Upper lobe of left lung (tissue), 6 donors: ENCODE measurements at places on chromosomes 2 and 18. TPM values are rescaled to one million over a fixed set of nuclear protein-coding genes. Genes with fewer than 3 reads are reported as not detected.

GRCh38 chr18:75252136-75252535 is 41.5 kb downstream of the TSHZ1 start:
- peaks cover 17% of the 10 kb centered on the region for H3K4me1 ChIP-seq
- H3K36me3 ChIP-seq, result no peaks in the 10 kb centered on the region
- H3K27me3 ChIP-seq, result no peaks in the 10 kb centered on the region
- no peak overlapping the region for H3K4me3 ChIP-seq
- H3K27ac ChIP-seq, result no peak overlapping the region

DNA sequence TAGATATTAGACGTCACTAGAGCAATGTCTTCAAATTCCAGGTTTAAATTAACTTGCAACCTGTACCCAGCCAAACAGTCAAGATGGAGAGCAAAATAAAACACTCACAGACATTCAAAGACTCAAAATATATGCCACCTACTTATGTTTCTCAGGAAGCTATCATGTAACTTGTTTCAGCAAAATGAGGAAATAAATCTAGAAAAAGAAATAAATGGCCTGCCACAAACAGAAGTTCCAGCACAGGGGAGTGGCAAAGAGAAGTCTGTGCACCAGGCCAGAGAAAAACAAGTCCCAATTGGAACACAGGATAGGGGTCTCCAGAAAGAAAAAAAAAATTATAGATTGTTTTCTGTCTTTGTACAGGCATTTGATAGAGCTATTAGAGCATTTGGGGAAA is 96.7 kb downstream of the LRP2 start:
- H3K4me3 ChIP-seq, result no peak overlapping the region
- H3K27me3 ChIP-seq, result no peaks in the 10 kb centered on the region
- H3K27ac ChIP-seq, result no peak overlapping the region
- no peaks in the 10 kb centered on the region for H3K4me1 ChIP-seq
- no peaks in the 10 kb centered on the region for H3K36me3 ChIP-seq

The CAPN14 gene
- total RNA-seq, result 0.20 TPM

The ALKAL2 gene
- 15.5 TPM for total RNA-seq

The EVX2 gene
- not detected for total RNA-seq

The PRKAG3 gene
- not detected for total RNA-seq

DNA sequence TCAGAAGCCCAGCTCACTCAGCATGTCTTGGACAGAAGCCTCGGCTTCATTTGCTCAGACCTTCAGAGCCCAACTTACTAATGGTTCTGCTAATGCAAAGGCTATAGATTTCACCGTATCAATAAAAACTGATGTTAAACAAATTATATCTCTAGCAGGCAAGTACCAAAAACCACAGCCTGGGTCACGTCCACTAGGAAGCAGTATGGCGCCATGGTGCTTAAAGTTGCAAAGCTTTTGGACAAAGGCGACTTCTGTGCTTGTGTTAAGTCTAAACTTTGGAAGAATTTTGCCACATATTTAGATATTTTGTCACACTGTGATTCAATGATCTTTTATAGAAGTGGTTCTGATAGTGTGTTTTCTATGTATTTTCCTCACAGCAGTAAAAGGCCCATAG is 276.8 kb upstream of the PARD3B start:
- no peaks in the 10 kb centered on the region for H3K27me3 ChIP-seq
- no peak overlapping the region for H3K4me3 ChIP-seq
- DNase-seq, result no peak
- no peaks in the 10 kb centered on the region for H3K36me3 ChIP-seq
- no peaks in the 10 kb centered on the region for H3K4me1 ChIP-seq
- H3K27ac ChIP-seq, result no peak overlapping the region

- no peaks in the 10 kb centered on the region for H3K27me3 ChIP-seq
- H3K36me3 ChIP-seq, result no peaks in the 10 kb centered on the region
- H3K4me3 ChIP-seq, result no peak overlapping the region
- H3K4me1 ChIP-seq, result no peaks in the 10 kb centered on the region
- no peak overlapping the region for H3K27ac ChIP-seq
Measured at GRCh38 chr2:65527451-65528240, 95.2 kb upstream of the SPRED2 start.

The HES6 gene
- 5.6 TPM for total RNA-seq

The SERPINB13 gene
- not detected for total RNA-seq

The SPATA3 gene
- not detected for total RNA-seq

DNA sequence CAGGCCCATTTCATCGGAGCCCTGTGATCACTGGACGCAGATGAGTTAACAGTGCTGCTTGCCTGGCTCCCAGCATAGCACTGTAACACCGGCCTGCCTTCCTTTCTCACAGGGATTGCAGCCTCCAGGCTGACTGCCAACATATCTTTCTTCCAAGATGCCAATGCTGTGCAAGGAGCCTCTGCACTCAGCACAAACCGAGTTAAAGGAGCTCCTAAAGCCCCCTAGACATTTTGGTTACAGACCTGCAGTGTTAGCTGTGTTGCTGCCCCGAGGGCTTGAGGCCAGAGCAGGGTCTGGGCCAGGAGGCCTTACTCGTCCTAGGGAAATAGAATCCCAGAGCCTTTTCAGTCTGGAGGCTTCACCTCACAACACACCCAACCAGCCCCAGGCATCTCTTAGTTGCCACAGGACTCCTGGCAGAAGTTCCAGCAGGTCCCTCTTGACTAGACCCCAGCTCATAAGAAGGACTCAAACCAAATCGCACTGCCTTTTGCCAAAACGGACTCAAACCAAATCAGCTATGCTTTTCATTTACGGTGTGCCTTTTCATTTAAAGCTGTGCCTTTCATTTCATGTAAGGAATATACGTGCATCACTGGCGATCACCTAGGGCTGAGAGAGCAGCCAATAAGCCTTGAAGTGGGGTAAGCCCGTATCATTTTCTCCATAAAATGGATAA is 58.4 kb upstream of the EML4 start:
- H3K4me1 ChIP-seq, result peaks cover 10% of the 10 kb centered on the region
- H3K4me3 ChIP-seq, result no peak overlapping the region
- no peak overlapping the region for H3K27ac ChIP-seq
- no peaks in the 10 kb centered on the region for H3K36me3 ChIP-seq

The LRP2 gene
- 48.4 TPM for total RNA-seq

- H3K4me1 ChIP-seq, result peaks cover 46% of the 10 kb centered on the region
- H3K36me3 ChIP-seq, result no peaks in the 10 kb centered on the region
- H3K27ac ChIP-seq, result peak overlapping the region; percentile 83
- DNase-seq, result no peak
- no peaks in the 10 kb centered on the region for H3K27me3 ChIP-seq
Measured at GRCh38 chr2:108612153-108612513, 77.9 kb downstream of the LIMS1 start.

GRCh38 chr18:23245461-23245860 is 110.2 kb downstream of the CABLES1 start:
- peaks cover 4% of the 10 kb centered on the region for H3K36me3 ChIP-seq
- H3K4me3 ChIP-seq, result no peak overlapping the region
- H3K27ac ChIP-seq, result no peak overlapping the region
- H3K4me1 ChIP-seq, result peaks cover 16% of the 10 kb centered on the region
- no peak for DNase-seq

- H3K4me1 ChIP-seq, result peaks cover 18% of the 10 kb centered on the region
- no peaks in the 10 kb centered on the region for H3K36me3 ChIP-seq
- no peak overlapping the region for H3K27ac ChIP-seq
- H3K4me3 ChIP-seq, result no peak overlapping the region
- peaks cover 7% of the 10 kb centered on the region for H3K27me3 ChIP-seq
Measured at GRCh38 chr18:80244956-80245730, 2.2 kb downstream of the PARD6G start.

- H3K36me3 ChIP-seq, result no peaks in the 10 kb centered on the region
- H3K27ac ChIP-seq, result no peak overlapping the region
- H3K27me3 ChIP-seq, result no peaks in the 10 kb centered on the region
- DNase-seq, result no peak
- H3K4me3 ChIP-seq, result no peak overlapping the region
Measured at GRCh38 chr2:151971301-151972051, 127.4 kb downstream of the CACNB4 start.

- no peaks in the 10 kb centered on the region for H3K4me1 ChIP-seq
- H3K36me3 ChIP-seq, result no peaks in the 10 kb centered on the region
- no peak for DNase-seq
- no peak overlapping the region for H3K27ac ChIP-seq
- H3K27me3 ChIP-seq, result no peaks in the 10 kb centered on the region
Measured at GRCh38 chr18:53253789-53254188, 913.8 kb downstream of the DCC start.

- no peaks in the 10 kb centered on the region for H3K36me3 ChIP-seq
- no peak overlapping the region for H3K27ac ChIP-seq
- no peaks in the 10 kb centered on the region for H3K27me3 ChIP-seq
Measured at GRCh38 chr2:109726379-109727270, 67.5 kb upstream of the RGPD5 start.

The M1AP gene
- 0.91 TPM for total RNA-seq

The CRYBA2 gene
- not detected for total RNA-seq

DNA sequence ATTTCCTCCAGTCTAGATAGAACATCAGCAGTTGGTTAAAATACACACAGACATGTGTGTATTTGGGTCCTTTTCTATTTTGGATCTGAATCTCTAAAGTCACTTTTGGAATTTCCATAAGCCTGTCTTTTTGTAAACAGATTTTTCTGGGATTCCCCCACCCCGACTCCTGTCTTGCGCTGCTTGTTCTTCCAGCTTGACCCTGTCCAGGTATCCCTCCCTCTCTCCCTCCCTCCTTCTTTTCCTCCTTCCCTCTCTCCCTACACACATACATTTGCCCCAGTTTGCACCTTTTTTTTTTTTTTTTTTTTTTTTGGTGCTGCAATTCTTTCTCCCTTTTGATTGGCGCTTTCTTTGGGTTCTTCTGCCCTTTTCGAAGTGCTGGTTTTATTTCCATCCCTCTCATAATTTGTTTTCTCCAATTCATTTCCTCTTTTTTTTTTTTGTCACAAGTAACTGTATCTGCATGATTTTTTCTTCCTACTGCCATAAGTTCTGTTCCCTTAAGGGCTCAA is 114.8 kb upstream of the SERTAD2 start:
- peak overlapping the region; percentile 58 for H3K4me3 ChIP-seq
- peaks cover 14% of the 10 kb centered on the region for H3K4me1 ChIP-seq
- H3K27ac ChIP-seq, result peak overlapping the region; percentile 99
- no peaks in the 10 kb centered on the region for H3K36me3 ChIP-seq
- H3K27me3 ChIP-seq, result no peaks in the 10 kb centered on the region
- no peak for DNase-seq

DNA sequence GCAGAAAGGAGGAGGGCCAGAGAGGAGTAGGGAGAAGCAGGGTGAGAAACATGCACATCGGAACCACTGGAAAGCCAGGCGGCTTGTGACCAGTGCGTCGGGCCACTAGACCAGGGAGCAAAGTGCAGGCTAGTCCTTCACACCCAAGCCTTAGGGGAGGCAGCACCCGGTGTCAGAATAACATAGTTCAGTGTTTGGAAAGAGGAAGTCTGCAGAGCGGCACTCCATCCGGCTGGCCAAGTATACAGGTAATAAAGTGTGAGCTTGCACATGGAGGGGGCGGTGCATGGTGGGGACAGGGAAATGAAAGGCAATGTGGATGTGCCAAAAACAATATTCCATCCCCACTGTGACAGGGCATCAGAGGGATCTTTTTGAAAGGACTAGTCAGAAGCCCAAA is 69.7 kb downstream of the ZNF521 start:
- H3K27ac ChIP-seq, result no peak overlapping the region
- H3K36me3 ChIP-seq, result no peaks in the 10 kb centered on the region
- peaks cover 6% of the 10 kb centered on the region for H3K4me1 ChIP-seq
- DNase-seq, result peak; percentile 25
- no peaks in the 10 kb centered on the region for H3K27me3 ChIP-seq

The WNT10A gene
- 0.59 TPM for total RNA-seq

The XRCC5 gene
- total RNA-seq, result 116 TPM

The ACMSD gene
- 0.20 TPM for total RNA-seq

- H3K4me3 ChIP-seq, result no peak overlapping the region
- peaks cover 27% of the 10 kb centered on the region for H3K36me3 ChIP-seq
- H3K27ac ChIP-seq, result no peak overlapping the region
- peak; percentile 33 for DNase-seq
- H3K4me1 ChIP-seq, result no peaks in the 10 kb centered on the region
Measured at GRCh38 chr2:177466337-177467195, 74.0 kb downstream of the AGPS start.

The ASPRV1 gene
- 1.5 TPM for total RNA-seq

The UGT1A3 gene
- total RNA-seq, result not detected

The DOK6 gene
- 4.4 TPM for total RNA-seq

The RESP18 gene
- total RNA-seq, result not detected
